ENCODE measurements at places on chromosomes 2 and 18.

- DNase-seq, result no peak
These were observed 21.6 kb upstream of the B3GNT7 start for GRCh38 chr2:231373786-231374349.

DNA sequence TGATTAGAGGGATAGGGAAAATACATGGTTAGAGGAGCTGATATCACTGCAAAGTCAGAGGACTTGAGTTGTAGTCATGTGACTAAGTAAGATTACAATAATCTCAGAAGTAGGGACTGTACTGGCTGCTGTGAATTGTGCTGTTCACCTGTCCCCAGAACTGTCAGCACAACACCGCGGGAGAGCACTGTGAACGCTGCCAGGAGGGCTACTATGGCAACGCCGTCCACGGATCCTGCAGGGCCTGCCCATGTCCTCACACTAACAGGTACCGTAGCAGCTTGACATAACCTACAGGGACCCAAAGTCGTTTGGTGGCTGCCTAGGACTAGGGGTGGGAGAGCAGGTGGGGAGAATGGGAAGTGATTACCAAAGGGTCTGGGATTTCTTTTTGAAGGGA is 132.8 kb upstream of the TTC39C start:
- no peak for DNase-seq

GRCh38 chr2:5022061-5022460 is 670.1 kb upstream of the SOX11 start:
- DNase-seq, result no peak

DNA sequence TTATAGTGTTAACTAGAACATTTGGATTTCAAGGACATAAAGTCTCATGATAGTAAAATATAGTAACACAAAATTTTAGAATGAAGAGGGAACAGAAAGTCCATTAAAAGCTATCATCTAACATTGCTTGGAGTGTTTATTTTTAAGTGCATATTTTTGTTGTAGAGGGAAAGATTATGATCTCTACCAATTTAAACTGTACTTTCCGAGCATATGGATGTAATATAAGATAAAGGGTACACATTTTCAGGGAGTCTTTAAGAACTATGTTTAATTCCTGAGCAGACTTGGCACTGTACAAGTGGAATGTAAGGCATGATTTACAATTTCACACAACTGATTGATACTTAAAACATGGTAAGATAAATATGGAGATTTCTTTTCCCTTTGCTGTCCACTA is 34.2 kb upstream of the ZNF804A start:
- no peak for DNase-seq

- DNase-seq, result no peak
These were observed 34.9 kb upstream of the AFTPH start for GRCh38 chr2:64489081-64489751.

DNA sequence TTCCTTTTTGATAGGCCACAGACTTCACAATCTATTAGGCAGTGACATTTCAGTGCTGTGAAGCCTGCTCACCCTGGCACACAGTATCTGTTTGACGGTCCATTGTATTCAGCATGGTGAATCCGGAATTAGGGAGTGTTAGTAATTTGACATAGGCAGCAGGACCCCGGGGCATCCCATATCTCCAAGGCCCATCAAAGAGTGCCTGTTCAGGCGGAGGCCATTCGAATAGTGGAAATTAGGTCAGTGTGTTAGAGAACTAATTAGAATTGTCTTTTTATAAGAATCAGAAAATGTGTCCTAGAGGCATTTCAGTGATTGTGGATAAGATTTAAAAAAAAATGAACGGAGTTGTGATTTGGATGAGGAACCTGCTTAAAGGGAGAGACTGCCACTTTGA is 818.8 kb upstream of the SOX11 start:
- DNase-seq, result no peak

GRCh38 chr2:58851598-58851997 is 610.5 kb upstream of the FANCL start:
- no peak for DNase-seq

GRCh38 chr18:31235856-31236255 is 73.2 kb upstream of the DSC1 start:
- no peak for DNase-seq

GRCh38 chr2:96783388-96783787 is 22.7 kb downstream of the CNNM4 start:
- no peak for DNase-seq

- no peak for DNase-seq
These were observed 773.4 kb downstream of the LRRTM4 start for GRCh38 chr2:76748581-76749296.

DNA sequence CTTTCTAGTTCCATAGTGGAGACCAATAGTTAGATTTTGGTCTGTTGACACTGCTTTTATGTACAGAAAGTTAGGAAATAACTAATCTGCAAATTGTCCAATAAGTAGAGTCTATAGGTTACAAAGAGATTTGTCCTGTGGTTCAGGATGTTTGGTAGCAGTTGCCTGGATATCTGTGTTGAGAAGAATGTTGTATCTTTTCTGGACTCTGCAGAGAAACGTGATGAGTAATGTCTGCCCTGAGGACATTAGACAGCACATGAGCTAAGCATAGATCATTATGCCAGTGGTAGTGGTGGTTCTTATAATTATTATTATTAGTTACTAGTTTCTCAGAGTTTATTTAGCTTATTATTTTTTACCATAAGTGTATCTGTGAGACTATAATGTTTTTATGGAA is 65.8 kb downstream of the ANKRD62 start:
- peak; percentile 3 for DNase-seq

DNA sequence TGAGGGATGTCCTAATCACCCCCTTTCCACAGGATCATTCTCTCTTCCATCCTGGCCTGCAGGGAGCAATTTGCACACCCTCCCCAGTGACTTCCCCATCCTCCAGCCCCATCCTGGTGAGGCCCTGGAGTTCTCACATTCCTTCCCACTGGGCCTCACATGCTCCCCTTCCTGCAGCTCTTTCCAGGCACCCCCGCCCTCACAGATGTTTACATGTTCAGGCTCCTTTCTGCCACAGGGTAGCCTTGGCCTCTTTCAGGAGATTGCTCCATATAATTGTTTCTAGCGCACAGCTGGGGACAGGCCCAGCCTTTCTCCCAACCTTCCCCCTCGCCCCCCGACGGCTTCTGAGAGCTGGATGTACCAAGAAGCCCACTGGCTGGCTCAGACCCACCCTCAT is 288.4 kb upstream of the TRIB2 start:
- no peak for DNase-seq

GRCh38 chr2:42792583-42793333 is at the start of gene HAAO:
Gene HAAO (minus strand): TSS chr2:42792583. CDS start chr2:42792536, 47 bp downstream.
- DNase-seq, result no peak

DNA sequence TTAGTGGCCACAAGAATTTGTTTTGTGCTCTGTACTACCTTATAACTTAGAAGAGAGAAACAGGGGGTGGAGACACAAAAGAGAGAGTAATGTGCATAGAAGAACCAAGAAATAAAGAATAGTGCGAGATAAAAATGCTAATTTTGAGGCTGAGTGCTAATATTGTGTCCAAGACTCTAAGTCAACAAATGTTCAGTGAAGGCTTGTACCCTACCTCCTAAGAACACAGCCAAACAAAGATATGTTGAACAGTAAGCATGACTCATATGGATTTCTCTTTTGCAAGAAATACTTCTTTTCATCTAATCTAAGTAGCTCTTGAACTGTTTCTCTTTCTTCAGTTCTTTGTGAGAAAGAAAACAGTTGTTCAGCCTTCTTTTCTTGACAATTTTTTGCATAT is 45.2 kb downstream of the GAREM1 start:
- DNase-seq, result peak; percentile 71

DNA sequence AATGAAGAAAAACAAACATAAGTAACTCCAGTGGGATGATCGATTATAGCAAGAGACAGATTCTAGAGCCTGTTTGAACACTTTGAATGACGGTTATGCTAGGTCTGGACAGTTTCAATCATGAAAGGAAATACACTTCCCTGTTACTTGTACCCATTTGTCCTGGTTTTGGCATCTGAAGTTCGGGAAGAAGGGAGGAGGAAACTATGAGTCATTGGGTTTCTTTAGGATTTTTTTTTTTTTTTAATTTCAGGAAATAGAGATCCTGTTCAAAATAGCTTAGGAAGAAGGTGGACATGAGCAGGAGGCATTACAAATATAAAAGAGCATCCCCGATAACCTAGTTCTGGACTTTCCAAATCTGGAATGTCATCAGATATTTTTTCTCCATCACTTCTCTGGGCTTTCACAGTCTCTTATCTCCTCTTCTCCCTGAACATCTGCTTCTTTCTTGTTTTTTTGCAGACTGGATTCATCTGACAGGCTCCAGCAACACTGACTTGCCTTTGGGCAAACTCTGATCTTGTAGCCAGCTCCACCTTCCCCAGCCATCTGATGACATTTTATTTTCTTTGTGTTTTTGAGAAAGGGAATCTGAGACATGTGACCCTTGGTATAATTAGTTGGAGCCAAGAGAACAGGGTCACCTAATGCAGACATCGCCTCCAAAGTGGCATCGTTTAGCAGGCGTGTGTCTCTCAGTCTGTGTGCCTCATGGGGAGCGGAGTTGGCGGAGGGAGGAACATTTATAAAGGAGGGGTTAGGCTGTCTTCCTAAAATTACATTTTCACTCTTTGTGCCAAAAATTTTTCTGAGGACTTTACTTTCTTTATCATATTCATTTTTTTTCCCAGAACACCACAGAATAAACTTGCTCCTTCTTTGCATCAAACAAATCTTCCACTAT is 195.3 kb upstream of the EPHA4 start:
- peak; percentile 38 for DNase-seq

- DNase-seq, result peak; percentile 58
These were observed 108.3 kb downstream of the PIEZO2 start for GRCh38 chr18:11040823-11041656.

GRCh38 chr18:1483385-1483784 is 578.7 kb downstream of the ADCYAP1 start:
- no peak for DNase-seq

- no peak for DNase-seq
These were observed 80.8 kb downstream of the COLEC12 start for GRCh38 chr18:419541-420175.

DNA sequence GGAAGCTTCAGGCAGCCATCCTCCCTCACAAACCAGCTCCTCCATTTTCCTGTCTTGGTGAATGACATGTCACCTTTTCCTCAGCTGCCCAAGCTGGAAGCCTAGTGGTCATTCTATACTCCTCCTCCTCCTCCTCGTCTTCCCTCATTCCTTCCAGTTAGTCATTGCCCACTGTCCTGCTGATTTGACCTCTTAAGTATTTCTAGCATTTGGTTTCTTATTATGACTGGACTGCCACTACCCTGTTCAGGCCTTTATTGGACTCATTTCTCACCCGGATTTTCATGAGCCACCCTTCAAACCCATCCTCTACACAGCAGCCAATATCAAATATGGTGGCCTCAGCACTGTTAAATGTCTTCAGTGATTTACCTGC is 21.9 kb upstream of the MGAT5 start:
- peak; percentile 76 for DNase-seq

DNA sequence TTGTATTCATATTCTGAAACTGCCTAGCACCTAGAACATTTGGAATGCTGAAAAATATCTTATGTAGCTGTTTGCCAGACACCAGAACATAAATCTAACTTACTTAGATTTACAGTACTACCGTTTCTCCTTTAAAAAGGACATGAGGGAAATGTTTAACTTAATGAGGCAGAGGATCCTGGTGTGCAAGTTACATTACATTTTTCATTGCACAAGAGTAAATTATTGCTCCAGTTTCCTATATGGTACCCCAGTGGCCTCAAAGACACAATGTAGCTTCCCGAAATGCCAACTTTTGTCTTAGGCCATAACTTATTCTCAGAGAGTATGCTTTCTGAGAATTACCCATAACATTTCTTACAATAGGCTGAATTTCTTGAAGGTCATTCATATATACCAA is 105.5 kb upstream of the DTNA start:
- DNase-seq, result no peak

- no peak for DNase-seq
These were observed 395.6 kb downstream of the RND3 start for GRCh38 chr2:150091846-150092245.

GRCh38 chr2:32863803-32864202 is 83.0 kb upstream of the LTBP1 start:
- no peak for DNase-seq

DNA sequence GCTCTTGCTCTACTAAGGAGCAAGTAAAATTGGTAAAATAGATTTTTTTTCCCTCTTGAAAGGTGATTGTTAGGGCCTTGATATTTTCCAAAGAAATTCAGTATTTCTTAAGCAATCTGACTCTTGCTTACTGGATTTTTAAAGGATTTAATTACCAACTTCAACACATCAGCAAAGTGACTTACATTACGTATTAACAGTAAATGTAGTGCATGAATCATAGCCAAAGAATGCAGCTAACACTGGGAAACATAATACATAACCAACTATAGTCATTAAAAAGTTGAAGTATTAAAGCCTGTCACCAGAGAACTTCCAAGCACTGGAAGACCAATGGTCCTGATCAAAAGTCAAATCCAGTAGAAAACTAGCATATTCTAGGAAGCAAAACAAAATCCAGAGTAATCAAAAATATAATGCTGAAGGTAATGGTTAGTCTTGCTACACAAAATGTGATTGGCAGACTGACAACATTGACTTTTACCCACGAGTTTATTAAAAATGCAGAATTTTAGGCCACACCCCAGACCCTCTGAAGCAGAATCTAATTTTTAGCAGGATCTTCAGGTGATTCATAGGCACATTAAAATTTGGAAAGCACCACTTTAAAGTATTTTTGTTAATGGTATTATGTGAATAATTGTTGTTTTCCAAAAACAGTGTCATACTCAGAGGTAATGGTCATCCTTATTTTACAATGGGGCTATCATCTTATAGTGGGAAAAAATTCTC is 31.8 kb upstream of the CAVIN2 start:
- DNase-seq, result peak; percentile 90

DNA sequence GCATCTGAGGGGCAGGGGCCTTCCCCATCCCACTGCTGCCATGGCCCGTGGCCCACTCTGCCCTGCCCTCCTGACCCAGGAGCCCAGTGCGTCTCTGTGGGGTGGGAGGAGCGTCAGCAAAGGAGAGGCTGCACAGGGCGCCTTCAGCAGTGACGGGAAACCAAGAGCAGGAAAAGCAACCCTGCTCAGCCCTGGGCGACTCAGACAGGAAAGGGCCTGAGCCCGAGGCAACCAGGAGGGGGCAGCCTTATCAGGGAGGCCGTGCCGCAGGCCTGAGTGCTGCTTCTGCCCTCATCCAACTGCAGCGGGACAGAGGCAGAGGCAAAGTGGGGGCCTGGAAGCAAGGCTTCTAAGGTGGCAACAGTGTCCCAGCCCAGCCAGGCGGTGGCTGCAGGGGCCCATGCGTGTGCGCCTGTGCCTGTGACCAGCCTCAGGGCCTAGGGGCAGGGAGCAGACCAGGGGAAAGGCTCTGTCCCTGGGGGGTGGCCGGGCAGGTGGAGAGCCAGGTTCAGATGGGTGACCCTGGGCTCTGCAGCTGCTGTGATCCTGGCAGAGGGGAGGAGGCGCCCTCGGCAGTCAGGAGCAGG is 23.3 kb upstream of the ALPI start:
- DNase-seq, result no peak

- peak; percentile 75 for DNase-seq
These were observed 86.7 kb downstream of the NRP2 start for GRCh38 chr2:205768815-205769494.

DNA sequence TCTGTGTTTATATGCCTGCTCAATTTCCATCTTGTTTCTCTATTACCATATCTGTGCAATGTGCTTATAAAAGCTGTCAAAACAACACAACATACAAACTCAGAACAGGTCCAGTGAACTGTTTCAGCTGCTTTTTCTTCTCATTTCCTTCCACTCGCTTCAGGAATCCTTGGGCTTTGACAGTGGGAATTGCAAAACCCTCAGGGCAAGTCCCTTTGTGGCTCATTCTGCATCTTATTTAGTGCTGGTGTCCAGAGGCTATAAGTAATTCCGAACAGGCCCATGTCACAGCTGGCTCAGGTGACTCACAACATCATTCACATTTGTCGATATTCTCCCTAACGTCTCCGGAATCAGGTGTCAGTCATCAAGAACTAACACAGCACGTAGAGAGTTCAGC is 309.9 kb upstream of the ZNF521 start:
- DNase-seq, result no peak
